WTC11 (cell line): ENCODE measurements at places on chromosomes 6 and 20.

DNA sequence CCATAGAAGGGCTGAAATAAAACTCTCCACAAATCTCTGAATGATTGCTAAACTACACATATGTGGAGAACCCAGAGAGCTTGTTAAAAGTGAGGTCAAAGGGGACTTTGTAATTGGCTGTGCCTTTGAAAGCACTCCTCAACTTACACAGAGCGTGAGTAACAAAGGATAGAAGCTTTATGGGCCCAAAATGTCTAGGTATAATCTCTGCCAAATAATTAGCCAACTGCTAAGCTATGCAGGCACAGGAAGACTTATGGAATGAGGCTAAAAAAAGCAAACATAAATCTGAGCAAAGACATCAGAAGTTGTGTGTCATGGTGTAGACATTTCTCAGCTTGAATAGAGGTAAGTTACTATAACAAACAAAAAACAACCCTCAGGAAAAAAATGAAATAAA is 23.3 kb upstream of the UST start:
- no peak for DNase-seq

DNA sequence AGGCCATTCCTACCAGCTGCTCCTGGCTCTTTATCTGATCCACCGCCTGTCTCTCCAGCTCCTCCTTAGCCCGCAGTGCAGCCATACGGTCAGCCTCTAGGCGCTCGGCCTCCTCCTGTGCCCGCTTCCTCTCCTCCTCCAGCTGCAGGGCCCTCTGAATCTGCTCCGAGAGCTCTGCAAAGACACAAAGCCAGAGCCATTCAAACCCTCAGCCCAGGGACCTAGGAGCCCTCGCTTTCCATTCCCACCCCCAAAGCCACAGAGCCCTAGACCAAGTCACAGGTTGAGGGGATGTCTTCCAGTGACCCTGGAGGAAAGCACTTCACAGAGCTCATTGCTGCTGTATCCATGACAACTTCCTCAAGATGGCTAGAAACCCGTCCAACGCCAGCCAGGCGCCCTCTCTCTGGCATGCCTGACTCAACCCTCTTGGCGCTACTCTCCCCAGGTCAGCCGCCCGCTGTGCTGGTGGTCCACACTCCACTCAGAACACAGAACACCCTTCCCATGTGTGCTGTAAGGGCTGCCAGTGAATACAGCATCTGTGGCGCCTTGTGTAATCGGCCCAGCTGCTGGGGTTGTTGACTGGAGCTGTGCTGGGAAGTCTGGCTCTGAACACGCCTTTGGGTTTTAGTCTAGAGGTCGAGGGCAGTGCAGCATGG is 49.3 kb downstream of the EZR start:
- DNase-seq, result no peak

DNA sequence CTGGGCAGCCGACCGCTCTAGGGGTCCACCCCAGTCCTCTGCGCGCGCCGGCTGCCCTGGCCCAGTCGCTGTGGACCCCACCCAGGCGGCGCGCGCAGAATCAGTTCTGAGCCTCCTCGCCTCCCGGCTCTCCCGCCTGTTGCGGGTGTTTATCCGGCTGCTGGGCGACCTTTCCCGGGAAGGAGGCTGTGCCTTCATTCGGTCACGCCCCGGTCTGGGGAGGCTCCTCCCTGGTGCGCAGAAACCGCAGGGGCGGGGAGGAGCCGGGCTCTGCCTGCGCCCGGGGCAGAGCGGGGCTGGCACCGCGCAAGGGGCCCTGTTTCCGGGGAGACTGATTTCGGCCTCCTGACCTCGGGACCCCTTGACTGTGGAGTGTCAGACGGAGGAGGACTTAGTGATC is 80.8 kb upstream of the EYS start:
- DNase-seq, result no peak

DNA sequence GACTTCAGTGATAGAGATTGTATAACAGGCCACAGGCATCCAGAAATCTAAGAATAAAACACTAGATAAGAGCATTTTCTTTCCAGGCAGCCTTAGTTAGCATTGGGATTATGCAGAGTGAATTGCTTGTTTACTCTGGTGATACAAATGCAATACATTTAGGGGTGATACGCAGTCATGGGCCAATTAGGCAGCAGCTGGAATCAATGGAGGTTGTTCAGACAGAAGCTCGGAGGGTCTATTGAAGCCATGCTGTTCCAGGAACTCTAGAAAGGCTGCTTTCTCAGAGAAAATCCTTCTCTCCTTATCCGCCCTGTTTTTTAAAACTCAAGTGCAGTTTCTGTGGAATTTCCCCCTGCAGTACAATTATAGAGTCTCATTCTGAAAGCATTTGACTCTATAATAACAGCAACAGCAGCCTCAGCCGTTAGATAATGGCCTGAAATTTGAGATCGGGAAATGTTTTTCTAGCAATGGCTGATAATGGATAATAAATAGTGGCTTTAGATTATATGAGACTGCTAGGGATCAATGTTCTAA is 364.3 kb upstream of the HS3ST5 start:
- no peak for DNase-seq

DNA sequence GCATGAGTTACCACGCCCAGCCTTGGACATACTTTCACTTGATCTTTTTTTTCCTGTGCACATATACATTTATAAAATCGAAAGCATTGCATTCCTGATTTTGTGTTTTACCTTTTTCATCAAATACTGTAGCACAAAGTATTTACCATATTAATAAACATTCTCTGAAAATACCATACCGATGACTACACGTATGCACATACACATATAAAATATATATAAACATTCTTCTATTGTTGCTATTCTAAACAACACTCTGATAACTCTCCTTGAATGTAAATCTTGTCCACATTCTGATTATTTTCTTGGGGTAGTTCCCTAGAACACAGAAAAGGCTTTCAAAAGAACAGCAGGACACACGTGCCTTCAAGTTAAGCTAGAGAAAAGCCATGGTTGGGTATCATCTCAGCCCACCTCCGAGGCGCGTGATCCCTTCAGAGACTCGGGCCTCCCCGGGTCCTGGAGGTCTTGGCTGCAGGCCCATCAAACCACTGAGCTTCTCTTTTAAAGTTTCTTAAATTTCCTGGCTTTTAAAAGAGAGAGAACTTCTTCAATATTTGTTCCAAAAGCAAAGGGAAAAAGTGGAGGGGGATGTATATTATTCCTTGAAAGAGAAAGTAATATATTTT is 198.1 kb downstream of the MYLK4 start:
- no peak for DNase-seq

- DNase-seq, result no peak
Observed at GRCh38 chr6:14468647-14469321, 351.2 kb downstream of the CD83 start.

DNA sequence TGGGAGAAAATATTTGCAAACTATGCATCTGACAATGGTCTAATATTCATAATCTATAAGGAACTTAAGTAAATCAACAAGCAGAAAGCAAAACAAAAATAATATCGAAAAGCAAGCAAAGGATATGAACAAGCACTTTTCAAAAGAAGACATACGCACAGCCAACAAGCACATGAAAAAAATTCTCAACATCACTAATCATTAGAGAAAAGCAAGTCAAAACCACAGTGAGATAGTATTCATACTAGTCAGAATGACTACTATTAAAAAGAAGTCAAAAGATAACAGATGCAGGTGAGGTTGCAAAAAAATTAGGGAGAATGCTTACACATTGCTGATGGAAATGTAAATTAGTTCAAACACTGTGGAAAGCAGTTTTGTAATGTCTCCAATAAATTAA is 410.2 kb downstream of the MMUT start:
- no peak for DNase-seq

GRCh38 chr20:17023806-17024205 is 203.0 kb upstream of the PCSK2 start:
- peak; percentile 60 for DNase-seq
